ENCODE measurements at places on chromosomes 12 and 14.

GRCh38 chr14:35964697-35965286, 138.7 kb downstream of the BRMS1L start:
- DNase-seq = no peak

- no peak for DNase-seq
Measured at GRCh38 chr12:20444595-20445170, 76.3 kb downstream of the PDE3A start.

DNA sequence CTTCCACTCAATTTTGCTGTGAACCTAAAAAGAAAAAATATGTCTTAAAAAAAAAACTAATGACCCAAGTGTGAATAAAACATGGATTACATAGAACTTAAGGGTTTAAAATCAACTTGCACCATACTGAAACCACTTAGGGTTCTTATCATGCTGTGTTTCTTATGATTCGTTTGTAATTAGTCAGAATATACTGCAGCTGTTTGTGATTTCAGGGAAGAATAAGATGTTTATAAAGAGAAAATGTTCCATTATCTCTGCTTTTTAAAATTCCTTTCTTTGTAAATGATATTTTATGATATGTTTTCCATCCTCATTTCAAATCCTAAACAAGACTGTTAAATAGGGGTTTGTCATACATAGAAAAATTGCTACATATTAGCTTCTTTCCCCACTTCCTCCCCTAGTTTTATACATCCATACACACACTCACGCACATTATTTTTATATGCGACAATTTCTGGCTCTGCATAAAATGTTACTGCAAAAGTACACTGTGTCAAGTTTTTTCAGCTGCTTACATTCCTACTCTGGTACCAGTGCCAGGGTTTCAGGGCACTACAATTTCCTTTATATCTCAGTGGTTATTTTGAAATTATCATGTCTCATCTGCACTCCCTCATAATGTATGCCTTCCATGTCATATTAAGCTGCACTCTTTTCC, 275.2 kb upstream of the GARIN6 start:
- DNase-seq = no peak

DNA sequence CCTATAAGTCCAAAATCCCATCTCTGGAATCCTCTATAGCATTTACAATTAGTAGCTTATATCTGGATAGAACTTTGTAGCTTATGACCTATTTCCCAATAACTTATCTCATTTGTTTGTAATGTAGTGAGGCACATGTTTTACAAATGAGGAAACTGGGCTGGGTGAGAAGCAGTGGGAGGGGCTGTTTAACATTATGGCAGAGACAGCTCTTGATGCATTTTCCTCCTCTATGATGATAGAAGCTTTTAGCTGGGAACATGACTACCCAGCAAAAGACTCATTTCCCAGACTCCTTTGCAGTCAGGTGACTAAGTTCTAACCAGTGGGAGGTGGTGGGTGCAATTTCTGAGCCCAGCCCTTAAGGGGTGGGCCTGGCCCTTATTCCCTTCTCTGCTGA, 179.7 kb downstream of the TTC8 start:
- no peak for DNase-seq

- DNase-seq = no peak
Measured at GRCh38 chr14:95498622-95499353, 17.7 kb downstream of the SYNE3 start.

- no peak for DNase-seq
Measured at GRCh38 chr14:32703183-32703621, 235.5 kb upstream of the NPAS3 start.

GRCh38 chr12:27277846-27278260, 33.8 kb downstream of the STK38L start:
- DNase-seq = no peak

DNA sequence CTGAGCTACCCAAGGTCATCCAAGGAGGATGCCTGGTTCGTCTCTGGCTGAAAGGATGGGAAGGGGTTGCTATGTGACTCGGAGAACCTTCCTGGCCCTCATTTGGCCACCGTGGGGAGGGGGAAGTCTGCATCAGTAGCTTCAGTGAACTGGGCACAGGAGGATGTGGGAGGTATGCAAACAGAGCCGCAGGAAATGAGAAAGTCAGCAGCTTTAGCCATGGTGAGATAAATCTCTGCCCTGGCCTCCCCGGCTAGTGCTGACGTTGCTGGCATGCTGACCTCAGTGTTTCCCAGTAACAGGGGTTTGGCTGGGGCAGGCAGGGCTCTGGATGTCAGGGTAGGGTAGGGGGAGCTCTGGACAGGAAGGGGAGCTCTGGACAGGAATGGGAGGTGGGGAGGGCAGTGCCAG, 2.3 kb upstream of the CEBPE start:
- DNase-seq = peak; percentile 71

GRCh38 chr12:31896514-31897039, 62.6 kb upstream of the RESF1 start:
- no peak for DNase-seq

DNA sequence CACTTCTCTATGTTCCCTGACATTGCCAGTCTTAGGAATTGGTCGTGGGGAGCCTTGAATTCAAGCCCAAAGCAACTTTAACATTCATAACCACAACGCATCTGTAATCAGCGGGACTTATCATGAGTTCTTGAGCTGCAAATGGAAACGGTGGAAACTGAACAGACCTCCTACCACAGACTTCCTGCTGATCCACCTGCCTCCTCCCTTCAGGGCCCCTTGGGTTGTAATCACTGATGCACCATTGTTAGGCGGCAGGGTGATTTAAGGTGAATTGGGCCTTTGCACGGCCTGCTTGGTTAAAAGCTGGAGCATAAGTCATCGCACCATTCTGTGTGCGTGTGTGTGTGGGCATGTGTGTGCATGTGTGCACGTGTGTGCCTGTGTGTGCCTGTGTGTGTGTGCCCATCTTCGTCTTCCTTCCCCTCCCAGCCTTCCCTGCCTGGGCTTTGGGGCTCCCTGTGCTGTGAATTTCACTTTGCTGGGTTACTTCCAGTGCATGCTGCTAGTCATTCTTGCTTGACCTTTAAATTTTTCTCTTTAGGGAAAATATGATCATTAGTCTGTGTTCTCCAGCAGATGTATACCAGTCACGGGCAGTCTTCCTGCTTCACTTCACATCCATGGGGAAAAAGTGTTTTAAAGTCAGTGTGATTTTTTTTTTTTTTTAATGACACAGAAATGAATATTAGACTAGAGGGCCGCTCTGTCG, 29.1 kb downstream of the CHST11 start:
- no peak for DNase-seq

DNA sequence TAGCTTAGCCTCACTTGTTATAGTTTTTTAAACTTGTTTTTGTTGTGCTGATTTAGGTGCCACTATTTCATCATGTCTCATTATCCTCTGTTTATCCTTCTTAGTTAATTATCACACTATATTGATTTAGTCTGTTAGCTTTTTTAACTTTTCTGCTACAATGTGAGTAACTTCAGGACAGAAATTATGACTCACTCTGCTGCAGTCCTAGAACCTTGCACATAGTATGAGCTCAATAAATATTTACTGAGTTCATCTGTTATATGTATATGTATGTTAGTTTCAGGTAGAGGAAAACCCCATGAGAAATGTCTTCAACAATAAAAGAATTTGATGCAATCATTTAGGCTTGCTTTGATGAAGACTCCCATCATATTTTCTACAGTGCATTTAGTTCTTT, 224.3 kb upstream of the NAV3 start:
- no peak for DNase-seq

GRCh38 chr14:24058951-24059475, 7.2 kb downstream of the CARMIL3 start:
- no peak for DNase-seq

DNA sequence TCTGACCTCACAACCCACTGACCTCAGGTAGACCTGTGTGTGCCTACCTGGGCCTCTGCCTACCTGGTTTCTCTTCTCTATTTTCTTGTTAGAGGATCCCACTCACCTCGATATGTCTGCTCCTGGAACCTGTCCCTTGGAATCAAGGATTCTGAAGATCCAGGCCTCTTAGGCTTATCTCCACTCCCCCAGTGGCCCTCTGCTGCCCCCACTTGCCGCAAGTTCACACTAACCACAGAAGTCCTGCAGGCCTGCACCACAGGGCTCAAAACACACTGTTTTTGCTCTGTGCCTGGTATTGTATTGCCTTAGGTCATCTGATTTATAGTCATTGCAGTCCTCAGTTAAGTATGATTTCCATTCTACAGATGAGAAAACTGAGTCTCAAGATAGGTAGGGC, 15.3 kb upstream of the NRXN3 start:
- DNase-seq = no peak

DNA sequence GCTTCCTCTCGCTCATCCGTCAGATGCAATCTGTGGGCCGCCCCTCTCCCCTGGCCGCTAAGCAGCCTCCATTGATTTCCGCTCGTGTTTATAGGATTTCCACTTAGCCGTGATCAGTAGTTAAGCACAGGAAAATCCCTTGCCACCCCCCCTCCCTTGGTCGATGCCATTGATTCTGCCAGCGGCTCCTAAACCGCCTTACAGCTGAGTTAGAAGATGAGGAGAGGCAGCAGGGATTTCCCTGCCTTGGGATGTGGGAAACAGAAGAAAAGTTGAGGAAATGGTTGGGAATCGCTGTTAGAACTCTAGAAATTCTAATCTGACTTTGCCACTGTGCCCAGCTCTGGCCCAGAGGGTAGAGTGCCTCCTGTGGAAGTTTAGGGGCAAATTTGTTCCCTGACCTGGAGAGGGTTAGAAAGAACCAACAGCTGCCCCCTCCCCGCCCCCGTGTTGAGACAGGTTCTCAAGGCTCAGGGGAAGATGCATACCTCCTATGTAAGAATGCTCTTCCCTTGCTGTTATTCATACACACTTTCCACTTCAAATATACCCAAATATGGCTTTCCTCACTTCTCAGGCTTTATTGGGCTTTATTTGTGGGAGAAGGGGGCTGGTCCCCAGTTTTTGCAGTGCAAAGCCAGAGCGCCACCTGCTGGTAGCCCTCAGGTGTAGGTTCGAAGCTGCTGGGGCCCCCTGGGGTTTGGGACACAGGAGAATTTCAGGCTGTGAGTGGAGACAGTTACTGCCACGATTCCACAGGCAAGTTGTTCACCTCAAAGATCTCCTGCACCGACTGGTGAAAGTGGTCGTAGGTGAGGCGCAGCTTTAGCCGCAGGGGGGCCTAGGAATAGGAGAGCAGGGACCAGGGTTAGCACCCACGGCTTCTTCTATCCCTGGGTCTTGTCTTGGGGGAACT, 3.2 kb downstream of the THTPA start:
- DNase-seq = no peak

GRCh38 chr12:64387197-64387816, 3.3 kb downstream of the C12orf56 start:
- DNase-seq = no peak

DNA sequence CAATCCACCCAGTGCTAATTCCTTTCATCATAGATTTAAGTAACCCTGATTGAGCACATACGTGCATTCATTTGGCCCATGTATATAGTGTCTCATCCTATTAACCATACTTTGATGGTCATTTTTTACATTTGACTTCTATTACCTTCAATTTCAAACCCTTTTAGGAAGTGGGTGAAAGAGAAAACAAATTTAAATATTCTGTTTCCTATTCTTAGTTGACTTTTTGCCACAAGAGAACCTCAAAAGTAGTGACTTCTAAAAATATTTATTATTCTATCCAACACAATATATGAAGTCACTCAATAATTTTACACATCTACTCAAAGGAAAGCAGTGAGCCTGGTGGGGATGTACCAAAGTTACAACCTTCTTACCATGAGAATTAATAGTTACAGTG, 164.9 kb downstream of the CEP128 start:
- no peak for DNase-seq

DNA sequence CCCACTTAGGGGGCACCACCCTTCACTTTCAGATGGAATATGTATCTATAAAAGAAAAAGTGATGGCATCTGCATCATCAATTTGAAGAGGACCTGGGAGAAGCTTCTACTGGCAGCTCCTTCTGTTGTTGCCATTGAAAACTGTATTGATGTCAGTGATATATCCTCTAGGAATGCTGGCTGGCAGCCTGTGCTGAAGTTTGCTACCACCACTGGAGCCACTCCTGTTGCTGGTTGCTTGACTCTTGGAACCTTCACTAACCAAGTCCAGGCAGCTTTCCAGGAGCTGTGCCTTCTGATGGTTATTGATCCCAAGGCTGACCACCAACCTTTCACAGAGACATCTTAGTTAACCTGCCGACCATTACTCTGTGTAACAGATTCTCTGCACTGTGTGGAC, 44.7 kb downstream of the RIMKLB start:
- no peak for DNase-seq

- no peak for DNase-seq
Measured at GRCh38 chr14:98288825-98289224, 983.2 kb downstream of the BCL11B start.

- DNase-seq = peak; percentile 8
Measured at GRCh38 chr14:28243600-28243999, 523.0 kb upstream of the FOXG1 start.

DNA sequence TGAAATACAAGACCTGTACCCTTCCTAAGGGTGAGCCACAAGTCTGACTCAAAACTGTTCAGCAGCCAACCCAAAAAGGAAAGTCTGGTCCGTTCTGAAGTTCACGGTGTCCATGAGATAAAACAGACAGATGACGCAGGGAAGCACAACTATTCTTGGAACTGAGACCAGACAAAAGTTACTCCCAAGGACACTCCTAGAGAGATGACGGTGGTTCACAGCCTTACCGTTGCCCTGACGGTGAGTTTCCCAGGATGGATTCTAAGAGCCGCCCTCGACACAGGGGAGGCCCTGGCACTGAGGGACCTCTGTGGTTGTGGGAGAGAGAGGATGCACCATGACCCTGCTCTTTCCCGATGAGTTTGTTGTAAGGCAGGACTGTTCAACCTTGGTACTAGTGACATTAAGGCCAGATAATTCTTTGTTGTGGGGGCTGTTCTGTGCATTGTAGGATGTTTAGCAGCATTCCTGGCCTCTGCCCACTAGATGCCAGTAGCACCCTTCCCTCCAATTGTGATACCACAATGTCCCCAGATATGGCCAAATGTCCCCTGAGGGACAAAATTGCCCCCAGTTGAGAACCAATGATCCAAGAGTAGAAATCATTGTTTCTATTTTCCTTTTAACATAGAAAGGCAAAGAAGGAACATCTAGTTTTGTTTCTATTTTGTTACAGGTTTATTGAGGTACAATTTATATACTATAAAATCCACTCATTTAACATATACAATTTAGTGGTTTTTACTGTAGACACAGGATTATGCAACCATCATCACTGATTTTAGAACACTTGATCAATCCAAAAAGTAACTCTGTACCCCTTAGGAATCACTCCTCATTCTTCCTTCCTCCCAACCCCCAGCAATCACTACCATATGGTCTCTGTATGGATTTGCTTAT, 23.0 kb downstream of the OR10P1 start:
- DNase-seq = no peak

DNA sequence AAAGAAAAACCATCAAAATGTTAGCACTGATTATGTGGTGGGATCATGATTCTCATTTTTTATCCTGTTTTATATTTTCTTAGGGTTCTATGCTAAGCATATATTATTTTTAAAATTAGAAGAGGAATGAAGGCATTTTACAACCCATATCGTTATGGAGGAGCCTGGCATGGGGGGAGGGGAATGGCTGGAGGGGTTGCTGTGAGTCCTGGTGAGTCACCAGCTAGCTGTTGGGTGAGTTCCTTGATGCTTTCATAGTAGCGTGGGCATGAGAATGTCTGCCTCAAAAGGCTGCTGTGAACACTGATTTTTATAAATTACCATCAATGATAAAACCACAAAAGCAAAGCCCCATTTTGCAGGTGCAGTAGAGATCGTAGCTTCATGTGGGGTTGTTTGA, 46.9 kb downstream of the C14orf132 start:
- DNase-seq = no peak

GRCh38 chr12:61536117-61536516, 724.1 kb upstream of the USP15 start:
- DNase-seq = no peak

Data from left kidney (tissue), 8 donors.